ENCODE measurements at places on chromosomes 3 and 15. TPM values are rescaled to one million over a fixed set of nuclear protein-coding genes. Genes with fewer than 3 reads are reported as not detected.
A peak's percentile ranks its signal among the peaks of the same experiment; 100 is the strongest.

GRCh38 chr3:5136211-5136918 lies 14.3 kb downstream of the ARL8B start:
- no peak overlapping the region for H3K27ac ChIP-seq
- H3K4me1 ChIP-seq: peaks cover 28% of the 10 kb centered on the region
- H3K36me3 ChIP-seq: no peaks in the 10 kb centered on the region
- H3K4me3 ChIP-seq: no peak overlapping the region
- peak; percentile 35 for DNase-seq

GRCh38 chr15:22878103-22878502 lies 39.6 kb downstream of the NIPA2 start:
- H3K27me3 ChIP-seq: no peaks in the 10 kb centered on the region
- H3K4me1 ChIP-seq: peaks cover 8% of the 10 kb centered on the region
- H3K27ac ChIP-seq: no peak overlapping the region
- no peak overlapping the region for H3K4me3 ChIP-seq
- peaks cover 23% of the 10 kb centered on the region for H3K36me3 ChIP-seq
- DNase-seq: no peak

MESP1 gene
- 32.9 TPM for total RNA-seq

GRCh38 chr15:74171965-74172541 lies 1.5 kb upstream of the ISLR start:
- H3K27me3 ChIP-seq: no peaks in the 10 kb centered on the region
- H3K36me3 ChIP-seq: no peaks in the 10 kb centered on the region
- no peaks in the 10 kb centered on the region for H3K4me1 ChIP-seq
- H3K4me3 ChIP-seq: no peak overlapping the region
- DNase-seq: no peak
- no peak overlapping the region for H3K27ac ChIP-seq

GRCh38 chr3:114179575-114179974 lies 723 bp upstream of the DRD3 start:
- H3K4me1 ChIP-seq: no peaks in the 10 kb centered on the region
- H3K36me3 ChIP-seq: no peaks in the 10 kb centered on the region
- peaks cover 20% of the 10 kb centered on the region for H3K27me3 ChIP-seq
- H3K4me3 ChIP-seq: no peak overlapping the region

- peak overlapping the region; percentile 67 for H3K27ac ChIP-seq
- peaks cover 20% of the 10 kb centered on the region for H3K4me1 ChIP-seq
- no peaks in the 10 kb centered on the region for H3K36me3 ChIP-seq
- peak; percentile 97 for DNase-seq
- H3K4me3 ChIP-seq: no peak overlapping the region
Measured at GRCh38 chr15:44215594-44215993, 20.5 kb upstream of the FRMD5 start.

DNA sequence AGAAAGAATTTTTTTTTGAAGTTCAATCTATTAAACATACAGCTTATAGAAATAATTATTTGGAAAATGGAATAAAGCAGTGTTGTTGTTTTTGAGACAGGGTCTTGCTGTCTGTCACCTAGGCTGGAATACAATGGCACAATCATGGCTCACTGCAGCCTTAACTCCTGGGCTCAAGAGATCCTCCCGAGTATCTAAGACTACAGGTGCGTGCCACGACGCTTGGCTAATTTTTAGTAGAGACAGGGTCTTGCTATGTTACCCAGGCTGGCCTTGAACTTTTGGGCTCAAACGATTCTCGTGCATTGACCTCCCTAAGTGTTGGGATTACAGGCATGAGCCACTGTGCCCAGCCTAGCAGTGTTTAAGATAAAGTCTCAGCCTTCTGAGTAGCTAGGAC lies 8.8 kb downstream of the BNIP2 start:
- H3K27ac ChIP-seq: no peak overlapping the region
- no peaks in the 10 kb centered on the region for H3K27me3 ChIP-seq
- H3K36me3 ChIP-seq: peaks cover 39% of the 10 kb centered on the region
- no peaks in the 10 kb centered on the region for H3K4me1 ChIP-seq
- H3K4me3 ChIP-seq: no peak overlapping the region
- DNase-seq: no peak

MIX23 gene
- 96.9 TPM for total RNA-seq

DNA sequence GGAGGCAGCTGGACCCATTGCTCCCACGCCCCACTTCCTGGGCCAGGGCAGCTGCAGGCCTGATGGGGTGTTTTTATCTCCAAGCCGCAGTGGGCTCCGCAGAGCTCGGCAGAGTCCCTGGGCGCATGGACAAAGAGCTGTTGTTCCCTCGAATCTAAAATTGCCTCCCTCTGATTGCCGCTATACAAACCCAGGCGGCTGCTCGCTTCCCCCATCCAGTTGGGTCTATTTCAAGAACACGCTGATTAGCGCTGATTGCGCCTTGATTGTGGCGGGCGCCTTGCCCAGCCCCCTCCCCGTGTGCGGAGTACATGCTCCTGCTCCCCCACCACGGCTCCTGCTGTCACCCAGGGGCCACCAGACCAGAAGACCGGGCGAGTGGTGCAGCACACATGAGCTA lies 43.4 kb upstream of the SLC6A1 start:
- no peaks in the 10 kb centered on the region for H3K36me3 ChIP-seq
- no peak overlapping the region for H3K27ac ChIP-seq
- no peak for DNase-seq
- 0 out of 2 replicates have a peak, but pooled peaks cover 19% of the 10 kb centered on the region for H3K27me3 ChIP-seq
- no peaks in the 10 kb centered on the region for H3K4me1 ChIP-seq
- H3K4me3 ChIP-seq: no peak overlapping the region

DNA sequence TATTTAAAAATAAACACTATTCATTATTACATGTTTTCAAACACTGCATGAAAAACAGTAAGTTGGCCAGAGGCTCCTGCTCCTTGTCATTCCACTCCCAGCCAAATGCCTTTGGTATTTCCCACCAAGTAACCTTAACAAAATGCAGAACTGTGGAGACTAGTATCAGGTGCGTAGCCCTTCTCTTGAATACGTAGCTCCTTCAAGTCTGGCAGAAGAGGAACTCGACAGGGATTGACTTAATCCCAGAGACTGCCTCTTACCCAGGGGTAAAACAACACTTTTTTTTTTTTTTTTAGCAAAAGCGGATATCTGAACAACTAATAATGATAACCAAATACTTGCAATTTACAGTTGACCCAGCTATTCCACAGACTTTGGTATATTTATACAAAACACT lies 738 bp downstream of the COMMD2 start:
- H3K27me3 ChIP-seq: no peaks in the 10 kb centered on the region
- H3K4me1 ChIP-seq: peaks cover 23% of the 10 kb centered on the region
- peaks cover 22% of the 10 kb centered on the region for H3K36me3 ChIP-seq
- peak; percentile 14 for DNase-seq
